ENCODE measurements at places on chromosomes 3 and 15. TPM values are rescaled to one million over a fixed set of nuclear protein-coding genes. Genes with fewer than 3 reads are reported as not detected.

The PIAS1 gene
- total RNA-seq, result 41.3 TPM

The FHIT gene
- 5.2 TPM for total RNA-seq

The AGTR1 gene
- total RNA-seq, result 2.1 TPM

The ERC2 gene
- 12.2 TPM for total RNA-seq

Data from neural crest cell (in vitro differentiated cells).